Activated naive CD8-positive, alpha-beta T cell treated with anti-CD3 and anti-CD28 coated beads, Interleukin-2, amount 10 ng/mL, durations not matched to agents 7 days and 5 days (primary cell): ENCODE measurements at places on chromosomes 2 and 18.

GRCh38 chr2:55364189-55365055 is 55.2 kb downstream of the CCDC88A start:
- no peak for DNase-seq

DNA sequence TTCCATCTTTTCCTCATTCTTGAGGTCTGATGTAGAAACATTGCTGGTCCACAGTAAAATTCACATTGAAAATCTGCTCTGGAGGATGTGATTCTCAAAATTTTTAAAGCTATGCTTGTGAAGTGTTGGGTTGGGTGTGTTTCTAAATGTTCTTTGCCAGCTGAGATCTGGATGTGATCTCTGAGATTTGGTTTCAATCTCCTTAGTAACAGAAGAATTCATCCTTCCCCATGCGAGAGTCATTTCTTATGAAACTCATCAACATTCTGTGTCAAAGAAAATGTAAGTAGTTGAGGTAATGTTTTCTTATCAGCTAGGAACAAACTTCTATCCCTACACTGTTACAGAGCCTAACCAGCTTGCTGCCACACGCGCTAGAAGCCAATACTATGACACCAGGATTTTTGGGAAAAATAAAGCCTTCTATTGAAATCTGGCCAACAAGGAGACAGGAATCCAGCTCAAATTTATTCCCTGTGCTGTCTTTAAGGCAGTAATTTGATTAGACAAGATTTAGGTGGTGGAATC is 134.9 kb downstream of the PTH2R start:
- no peak for DNase-seq

DNA sequence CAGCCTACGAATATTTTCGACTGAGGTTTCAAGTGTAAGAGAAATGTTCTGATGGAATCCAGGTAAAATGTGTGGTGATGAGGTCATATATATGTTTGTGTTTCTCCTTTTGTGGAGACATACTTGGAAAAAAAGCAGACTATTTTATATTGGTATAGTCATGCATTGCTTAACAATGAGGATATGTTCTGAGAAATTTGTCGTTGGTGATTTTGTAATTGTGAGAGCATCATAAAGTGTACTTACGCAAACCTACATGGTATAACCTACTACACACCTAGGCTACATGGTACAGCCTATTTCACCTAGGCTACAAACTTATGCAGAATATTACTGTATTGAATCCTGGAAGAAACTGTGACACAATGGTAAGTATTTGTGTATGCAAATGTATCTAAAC is 1849.9 kb upstream of the CELF4 start:
- DNase-seq, result no peak

DNA sequence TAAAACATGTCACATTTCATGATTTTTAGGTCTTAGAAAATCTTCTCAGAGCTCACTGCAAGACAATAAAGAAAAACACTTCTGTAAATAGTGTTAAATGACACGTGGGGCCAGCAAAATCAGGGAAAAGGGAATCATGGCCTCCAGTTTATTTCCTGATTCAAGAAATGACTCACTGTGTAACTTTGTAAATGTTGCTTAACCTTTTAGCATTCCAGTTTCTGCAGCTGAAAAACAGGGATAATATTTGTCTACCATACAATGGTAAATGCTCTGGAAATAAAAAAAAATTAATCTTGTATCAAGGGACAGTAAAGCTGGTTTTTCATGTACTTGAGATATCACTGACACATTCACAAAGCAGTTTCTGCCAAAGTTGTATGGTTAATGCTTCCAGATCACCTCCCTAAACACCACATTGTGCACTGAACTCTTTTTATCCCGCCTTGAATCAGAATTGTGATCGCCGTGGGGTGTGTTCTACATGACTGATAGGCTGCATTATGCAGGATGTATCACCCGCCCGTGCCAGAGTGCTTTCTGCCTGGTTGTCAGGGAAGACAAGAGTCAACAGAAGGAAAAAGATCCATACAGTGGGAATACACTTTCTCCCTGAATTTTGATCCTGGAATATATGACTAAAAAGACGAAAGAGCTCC is 238.8 kb downstream of the IKZF2 start:
- DNase-seq, result no peak

- DNase-seq, result peak; percentile 57
These were observed 123.0 kb upstream of the SLC39A10 start for GRCh38 chr2:195533771-195534642.

DNA sequence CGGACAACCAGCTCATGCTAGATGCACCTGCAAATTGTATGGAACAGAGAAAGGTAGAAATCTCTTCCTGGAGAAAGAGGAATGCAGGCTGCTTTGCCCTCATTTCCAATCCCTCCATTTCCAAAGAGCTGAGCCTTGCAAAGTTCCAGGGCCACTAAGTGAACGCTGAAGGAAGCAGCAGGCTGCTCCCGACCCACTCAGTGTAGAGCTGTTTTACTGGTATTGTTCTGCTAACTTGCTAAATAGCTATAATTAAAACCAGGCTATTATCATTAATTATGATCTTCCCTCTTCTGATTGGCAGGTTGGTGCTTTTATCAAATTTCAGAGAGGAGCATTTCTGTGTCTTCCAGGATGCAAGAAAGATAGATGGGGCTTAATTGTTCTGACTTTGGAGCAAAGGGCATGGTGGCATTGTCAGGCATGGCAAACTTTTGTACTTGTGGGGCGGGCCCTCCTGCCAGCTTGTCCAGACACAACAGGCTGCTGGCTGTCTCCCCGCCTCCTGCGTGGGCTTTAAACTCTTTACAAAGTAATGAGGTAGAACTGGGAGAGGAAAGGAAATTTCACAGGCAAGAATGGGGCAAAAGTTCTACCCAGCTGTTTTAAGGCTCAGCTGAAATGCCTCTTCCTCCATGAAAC is 40.2 kb downstream of the ALK start:
- no peak for DNase-seq

DNA sequence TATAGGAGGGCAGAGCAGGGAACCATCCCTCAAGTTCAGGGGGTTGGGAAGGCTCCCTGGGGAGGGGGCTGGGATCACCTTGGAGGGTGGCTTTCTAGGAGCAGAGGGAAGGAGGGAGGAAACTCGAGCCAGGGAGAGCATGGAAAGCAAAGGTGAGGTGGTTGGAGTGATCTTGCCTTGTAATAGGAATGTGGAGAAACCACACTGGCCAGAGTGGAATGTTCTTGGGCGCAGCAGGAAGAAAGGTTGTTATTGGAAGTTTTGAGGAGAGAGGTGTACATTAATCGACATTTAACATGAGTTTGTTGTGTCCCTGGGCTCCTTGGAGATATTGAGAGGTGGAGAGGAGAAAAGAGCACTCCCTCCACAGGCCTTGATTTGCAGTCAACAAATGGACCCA is 272.2 kb downstream of the PRKCE start:
- no peak for DNase-seq

DNA sequence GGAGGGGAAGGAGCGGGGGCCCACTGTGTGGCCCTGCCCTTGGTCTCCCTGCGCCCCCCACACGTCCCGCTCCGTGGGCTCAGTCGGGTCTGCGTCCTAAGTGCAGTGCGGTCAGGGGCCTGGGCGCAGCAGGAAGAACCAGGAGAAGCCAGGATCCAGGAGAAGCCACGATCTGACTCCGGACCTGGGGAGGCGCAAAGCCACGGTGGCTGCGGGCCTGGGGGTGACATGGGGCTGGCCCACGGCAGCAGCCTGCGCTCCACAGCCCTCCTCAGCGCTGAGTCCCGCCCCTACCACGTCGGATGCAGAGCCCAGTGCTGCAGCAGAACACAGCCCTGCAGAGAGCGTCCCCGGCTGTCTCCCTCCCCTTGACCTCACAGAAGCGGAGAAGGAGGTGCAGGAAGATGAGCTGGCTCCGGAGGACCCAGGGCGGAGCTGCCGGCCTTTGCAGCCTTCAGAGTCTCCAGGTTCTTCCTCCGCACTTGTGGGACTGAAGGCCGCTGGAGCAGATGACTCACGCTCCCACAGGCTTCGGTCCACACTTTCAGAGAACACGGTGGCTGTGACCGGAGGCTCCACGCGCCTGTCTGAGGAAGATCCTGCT is 589.2 kb upstream of the SALL3 start:
- DNase-seq, result no peak

DNA sequence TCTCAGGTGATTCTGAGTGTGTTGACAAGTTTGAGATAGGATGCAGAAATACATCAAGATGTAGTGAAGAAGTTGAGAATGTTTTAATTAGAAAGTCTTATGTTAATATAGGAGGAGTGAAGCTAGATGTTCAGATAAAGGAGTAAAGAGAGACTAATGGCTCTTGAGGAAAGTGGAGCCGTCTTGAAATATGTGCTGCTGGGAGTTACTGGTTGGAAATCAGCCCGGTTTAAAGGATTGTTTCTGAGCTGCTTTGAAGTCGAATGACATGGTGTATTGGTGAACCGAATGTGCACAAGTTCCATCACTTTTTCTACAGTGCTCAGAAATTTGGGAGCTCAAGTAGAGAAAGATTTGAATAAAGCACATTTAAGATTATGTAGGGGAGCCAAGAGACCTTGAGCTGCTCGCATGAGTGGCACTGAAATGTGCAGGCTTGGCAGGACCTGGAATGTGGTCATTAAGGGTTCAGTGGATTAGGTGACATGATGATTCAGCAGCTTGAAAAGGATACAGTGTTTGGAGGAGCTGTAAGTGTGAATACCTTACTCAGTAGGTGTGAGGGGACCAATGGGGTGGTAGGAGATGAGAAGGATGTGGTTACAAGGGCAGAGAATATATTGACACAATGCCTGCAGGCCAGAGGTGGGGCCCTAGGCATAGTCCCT is 68.6 kb downstream of the CAB39 start:
- DNase-seq, result no peak

DNA sequence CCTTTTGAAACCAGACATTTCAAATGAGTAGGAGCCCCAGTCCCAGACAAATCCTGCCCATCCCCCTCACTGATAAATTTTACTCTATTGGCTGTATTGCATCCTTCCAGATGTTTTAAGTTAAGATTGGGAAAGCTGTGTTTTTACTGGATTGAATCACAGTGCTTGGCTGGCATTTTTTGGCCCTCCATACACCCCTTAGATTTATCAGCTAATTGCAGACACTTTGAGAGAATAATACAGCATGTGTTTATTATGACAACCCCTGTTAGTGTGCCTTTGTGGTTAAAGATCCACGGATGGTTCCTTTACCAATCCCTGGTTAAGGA is 74.9 kb downstream of the ANTXR1 start:
- DNase-seq, result no peak

- DNase-seq, result peak; percentile 86
These were observed 3.5 kb downstream of the CDK5R2 start for GRCh38 chr2:218962859-218963492.

- no peak for DNase-seq
These were observed 8.2 kb downstream of the ADAM17 start for GRCh38 chr2:9547262-9547991.

- DNase-seq, result no peak
These were observed 28.7 kb downstream of the PARD6G start for GRCh38 chr18:80218341-80219227.

DNA sequence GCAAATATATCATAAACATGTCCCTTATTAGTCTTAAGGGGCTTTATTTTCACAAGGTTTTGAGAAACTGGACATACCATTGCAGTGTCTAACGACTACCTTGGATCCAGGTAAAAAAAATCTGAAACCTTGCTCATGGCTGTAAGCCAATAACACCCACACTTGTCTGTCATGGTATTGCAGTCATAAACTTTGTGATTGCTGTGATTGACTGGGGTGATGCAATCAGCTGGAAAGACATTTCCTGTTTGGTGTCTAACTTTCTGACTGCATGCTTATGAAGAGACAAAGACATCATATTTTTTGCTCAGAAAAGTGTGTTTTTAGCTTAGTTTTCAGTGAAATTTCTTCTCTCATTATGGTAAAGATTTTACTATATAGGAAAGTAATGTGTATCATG is 635.0 kb downstream of the TSN start:
- DNase-seq, result no peak

DNA sequence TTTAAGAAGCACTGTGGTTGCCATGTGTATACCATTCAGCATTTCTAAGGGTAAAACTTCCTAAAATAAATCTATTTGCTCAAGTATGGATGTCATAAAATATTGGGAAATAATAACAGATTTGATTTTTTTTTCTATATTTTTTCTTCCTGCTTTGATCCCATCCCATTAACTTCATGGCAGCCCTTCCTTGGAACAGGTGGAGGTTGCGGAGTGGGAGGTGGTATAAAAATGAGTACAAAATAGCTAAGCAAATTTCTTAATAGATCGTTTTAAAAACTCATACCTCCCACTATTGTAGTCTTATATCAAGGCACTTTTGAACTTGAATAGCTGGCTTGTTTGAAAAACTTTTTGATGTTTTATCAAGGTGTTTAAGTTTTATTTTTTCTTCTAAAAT is 152.1 kb upstream of the KYNU start:
- DNase-seq, result no peak

DNA sequence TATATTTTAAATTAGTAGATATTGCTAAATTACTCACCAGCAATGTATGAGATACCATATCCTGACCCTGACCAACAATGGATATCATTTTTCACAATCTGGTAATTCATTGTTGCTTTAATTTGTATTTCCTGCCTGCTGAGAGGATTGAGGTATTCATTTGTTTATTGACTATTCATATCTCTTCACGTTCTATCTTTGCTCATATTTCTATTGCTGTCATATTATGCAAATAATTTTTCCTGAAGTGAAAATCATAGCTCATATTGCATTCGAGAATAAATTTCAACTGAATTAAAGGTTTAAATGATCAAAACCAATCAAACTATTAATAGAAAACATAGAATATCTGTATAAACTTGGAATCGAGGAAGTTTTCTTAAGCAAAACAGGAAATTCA is 31.0 kb downstream of the INO80D start:
- no peak for DNase-seq

GRCh38 chr2:218172845-218173244 is 6.1 kb upstream of the CXCR1 start:
- no peak for DNase-seq

DNA sequence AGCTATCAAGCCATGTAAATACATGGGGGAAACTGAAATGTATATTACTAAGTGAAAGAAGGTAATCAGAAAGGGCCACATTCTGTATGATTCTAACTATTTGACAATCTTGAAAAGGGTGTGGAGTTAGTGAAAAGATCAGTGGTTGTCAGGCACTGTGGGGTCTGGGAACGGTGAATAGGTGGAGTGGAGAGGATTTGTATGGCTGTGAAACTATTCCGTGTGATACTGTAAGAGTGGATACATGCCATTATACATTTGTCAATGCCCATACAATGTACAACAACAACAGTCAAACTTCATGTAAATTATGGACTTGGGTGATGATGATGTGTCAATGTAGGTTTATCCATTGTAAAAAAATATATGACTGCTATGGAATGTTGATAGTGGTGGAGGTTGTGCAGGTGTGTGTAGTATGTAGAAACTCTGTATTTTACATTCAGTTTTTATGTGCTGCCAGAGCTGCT is 1116.2 kb downstream of the SUCLG1 start:
- DNase-seq, result no peak

DNA sequence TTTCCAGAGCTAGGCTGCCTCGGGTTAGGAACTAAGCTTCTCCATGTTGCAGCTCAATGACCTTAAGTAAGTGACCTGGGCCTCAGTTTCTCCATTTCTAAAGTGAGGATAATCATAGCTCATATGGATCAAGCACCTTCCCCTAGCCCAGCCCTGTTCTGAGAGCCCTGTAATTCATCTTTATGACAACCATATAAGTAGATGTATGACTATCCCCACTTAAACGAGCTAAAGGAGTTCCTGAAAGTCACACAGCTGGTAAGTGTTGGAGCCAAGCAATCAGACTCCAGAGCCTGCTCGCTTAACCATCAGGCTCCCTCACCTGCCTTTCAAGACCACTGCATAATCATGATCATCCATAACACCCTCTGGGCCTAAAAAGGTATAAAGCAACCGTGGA is 135.4 kb downstream of the SP3 start:
- no peak for DNase-seq
